Ecto neural progenitor cell (in vitro differentiated cells): ENCODE measurements at places on chromosomes 2 and 18.

GRCh38 chr2:41872646-41873045 lies 175.2 kb upstream of the PKDCC start:
- no peak for DNase-seq

DNA sequence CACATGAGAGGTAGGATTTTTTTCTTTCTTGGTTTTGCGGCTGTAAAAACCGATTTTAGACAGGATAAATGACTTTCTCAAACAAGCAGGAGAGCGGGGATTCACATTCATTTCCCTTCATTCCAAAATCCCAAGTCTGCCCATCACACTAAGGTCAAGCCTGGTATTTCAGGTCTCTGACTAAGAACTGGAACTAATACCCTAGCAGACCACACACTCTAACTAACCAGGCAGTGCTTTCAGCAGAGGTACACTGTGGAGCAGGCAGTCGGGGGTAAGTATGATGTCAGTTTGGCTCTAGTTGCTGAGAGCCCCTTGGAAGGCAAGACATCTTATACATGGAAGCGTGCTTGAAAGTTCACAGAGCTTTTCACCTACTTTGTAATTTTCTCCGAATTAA lies 128.1 kb upstream of the LHCGR start:
- no peak for DNase-seq

DNA sequence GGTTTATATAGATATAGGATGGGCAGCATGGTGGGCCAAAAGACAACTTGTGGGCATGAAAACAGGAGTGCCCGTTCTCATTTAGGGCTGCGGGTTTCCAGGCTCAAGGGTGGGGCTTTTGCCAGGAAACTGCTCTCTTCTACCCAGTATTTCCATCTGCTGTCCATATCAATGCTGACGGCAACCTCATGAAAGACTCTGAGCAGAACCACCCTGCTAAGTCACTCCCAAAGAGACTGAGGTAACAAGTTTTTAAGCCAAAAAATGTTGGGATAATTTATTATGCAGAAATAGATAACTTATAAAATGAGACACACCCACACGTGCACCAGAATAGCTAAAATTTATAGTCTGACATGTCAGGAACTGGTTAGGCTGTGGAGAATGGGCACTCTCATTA lies 36.1 kb upstream of the MPPE1 start:
- DNase-seq = no peak

GRCh38 chr2:176103742-176104315 lies 3.3 kb upstream of the HOXD11 start:
- no peak for DNase-seq

GRCh38 chr2:112728378-112729175 lies 7.8 kb downstream of the NT5DC4 start:
- no peak for DNase-seq

DNA sequence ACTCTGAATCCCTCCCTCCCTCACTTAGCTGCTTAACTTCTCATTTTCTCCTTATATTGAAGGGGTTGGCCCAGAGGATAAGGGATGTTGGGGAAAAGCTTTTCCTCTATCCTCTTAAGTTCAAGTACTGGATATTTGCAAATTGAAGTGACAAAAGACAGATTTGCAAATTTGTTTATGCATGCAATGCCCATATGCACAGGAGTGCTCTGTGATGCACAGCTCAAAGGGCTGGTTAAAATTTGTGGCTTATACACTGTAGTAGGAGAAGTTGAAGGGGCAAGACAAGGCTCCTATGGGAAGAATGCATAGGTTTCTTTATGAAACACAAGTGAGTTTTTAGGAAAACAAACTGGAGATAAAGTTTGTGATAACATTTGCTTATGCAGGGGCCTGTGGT lies 8.4 kb upstream of the MSH6 start:
- DNase-seq = no peak

DNA sequence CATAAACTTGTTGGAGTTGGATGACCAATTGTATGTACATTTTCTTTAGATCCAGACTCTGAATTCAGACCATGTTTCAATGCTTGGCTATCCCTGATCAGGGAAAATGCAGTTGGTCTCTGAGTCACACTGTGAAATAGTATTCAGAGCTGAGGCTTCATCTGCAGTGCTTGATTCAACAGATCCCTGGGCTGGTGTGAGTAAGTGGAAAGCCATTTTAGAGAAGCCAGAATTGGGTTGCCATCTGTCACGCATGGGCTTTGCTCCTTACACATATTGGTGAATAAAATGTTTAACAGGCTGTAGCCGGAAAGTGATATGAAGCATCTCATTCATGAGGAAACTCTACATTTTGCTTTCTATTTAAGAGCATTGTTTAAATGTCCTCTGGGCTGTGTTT lies 50.0 kb upstream of the ACYP2 start:
- no peak for DNase-seq

- no peak for DNase-seq
Observed at GRCh38 chr2:45919160-45919650, 267.7 kb downstream of the PRKCE start.

GRCh38 chr2:27308359-27308881 lies at the start of gene UCN:
TSS of gene UCN (minus strand) at chr2:27308445. CDS start at chr2:27307895, 550 bp downstream.
- DNase-seq = peak; percentile 84

- no peak for DNase-seq
Observed at GRCh38 chr2:147595200-147595599, 249.6 kb upstream of the ACVR2A start.

DNA sequence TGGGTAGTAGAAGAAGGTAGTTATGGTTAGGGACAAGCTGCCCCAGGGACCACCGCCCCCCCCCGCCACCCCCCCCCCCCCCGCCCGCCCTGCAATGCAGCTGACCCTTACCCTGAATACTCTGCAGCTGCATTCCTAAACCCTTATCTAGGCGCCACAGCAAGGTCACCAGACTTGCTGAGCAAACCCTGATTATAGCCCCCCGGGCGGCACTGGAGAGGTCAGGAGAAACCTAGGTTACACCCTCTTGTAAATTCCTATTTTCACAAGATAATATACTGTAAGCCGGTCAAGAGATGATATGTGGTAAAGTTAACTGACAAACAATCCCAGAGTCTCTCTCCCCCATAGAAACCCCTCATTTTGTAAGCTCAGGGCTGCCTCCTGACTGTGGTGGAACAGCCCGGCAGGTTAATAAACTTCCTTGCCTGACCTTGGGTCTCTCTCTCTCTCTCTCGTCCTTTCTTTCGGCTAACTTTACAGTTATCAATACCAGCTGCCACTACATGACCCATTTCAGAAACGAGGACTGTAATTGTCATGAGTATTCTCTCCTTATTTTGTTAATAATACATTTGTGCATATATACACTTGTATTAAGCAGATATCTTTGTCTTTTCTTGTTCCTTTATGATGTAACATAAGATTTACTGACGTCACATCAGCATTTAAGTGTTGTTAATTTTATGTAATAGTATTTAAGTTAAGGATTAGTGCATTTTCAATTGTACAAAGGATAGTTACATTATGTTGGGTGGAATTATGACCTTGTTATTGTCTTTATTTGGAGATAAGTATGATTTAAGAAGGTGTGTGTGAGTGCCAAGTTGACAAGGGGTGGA lies 22.8 kb upstream of the SMAD4 start:
- DNase-seq = no peak

DNA sequence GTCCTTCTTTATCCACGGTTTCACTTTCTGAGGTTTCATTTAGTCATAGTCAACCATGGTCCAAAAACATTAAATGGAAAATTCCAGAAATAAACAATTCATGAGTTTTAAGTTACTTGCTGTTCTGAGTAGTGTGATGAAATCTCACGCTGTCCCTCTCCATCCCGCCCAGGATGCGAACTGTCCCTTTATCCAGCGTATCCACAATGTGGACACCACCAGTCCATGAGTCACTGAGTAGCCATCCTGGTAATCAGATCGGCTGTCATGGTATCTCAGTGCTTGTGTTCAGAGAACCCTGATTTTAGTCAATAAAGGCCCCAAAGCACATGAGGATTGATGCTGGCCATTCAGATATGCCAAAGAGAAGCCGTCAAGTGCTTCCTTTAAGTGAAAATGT lies 3.7 kb downstream of the SP140L start:
- DNase-seq = no peak

GRCh38 chr2:72126186-72127100 lies 21.2 kb downstream of the CYP26B1 start:
- DNase-seq = peak; percentile 34

DNA sequence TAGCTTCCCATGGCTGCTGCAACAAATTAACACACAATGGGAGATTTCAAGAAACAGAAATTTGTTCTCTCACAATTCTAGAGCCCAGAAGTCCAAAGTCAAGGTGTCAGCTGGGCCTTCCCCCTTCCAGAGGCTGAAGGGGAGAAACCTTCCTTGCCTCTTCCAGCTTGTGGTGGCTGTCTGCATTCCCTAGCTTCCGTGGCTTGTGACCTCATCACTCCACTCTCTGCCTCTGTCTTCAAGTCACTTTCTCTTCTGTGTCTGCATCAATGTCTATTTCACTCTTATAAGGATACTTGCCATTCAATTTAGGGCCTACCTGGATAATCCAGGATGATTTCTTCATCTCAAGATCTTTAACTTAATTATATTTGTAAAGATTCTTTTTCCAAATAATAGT lies 16.8 kb upstream of the SRBD1 start:
- no peak for DNase-seq

GRCh38 chr2:196849895-196850294 lies 40.7 kb upstream of the C2orf66 start:
- DNase-seq = no peak

DNA sequence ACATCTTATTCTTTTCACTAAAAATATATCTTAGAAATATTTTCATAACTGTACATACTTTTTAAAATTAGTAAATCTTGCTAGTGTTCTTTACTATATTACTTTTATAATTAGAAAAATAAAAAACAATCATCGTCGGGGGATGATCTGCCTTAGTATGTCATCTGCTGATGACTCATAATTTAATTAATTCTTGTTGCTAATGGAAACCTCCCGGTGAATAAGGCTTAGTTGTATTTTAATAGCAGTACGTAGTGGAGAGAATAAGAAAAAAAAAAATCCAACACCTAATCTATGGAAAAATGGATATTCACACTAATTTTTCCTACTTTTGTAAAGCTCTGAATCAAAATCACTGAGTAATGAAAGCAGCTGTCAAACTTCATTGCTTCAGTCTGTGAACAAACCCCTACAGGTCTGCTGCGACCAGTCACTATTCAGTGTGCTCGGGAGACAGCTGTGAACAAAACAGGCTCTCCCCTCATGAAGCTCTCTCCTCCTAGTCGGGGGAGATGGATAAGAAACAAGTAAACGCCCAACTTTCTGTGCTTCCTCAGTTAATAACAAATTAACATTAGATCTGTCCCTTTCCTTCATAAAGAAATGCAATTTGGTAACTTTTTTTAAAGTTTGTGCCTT lies 97.4 kb upstream of the UPP2 start:
- no peak for DNase-seq

- no peak for DNase-seq
Observed at GRCh38 chr2:177056481-177056929, 156.1 kb upstream of the HNRNPA3 start.

DNA sequence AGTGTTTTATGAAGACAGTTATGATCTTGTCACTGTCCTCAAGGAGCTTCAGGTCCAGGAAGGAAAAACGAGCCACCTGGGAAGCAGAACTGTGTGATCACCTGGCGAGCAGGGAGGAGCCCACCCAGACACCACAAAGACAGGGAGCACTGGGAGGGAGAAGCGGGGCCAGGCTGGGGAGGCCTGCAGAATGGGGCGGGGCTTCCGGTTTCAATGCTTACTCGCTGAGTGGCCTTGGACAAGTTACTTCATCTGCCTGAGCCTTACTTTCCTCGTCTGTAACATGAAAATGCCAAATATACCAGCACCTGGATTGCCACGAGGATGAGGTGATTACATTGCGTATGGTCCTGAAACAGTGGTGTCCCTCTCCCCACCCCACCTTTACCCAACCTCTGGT lies 227.5 kb downstream of the ANKRD30B start:
- DNase-seq = no peak

DNA sequence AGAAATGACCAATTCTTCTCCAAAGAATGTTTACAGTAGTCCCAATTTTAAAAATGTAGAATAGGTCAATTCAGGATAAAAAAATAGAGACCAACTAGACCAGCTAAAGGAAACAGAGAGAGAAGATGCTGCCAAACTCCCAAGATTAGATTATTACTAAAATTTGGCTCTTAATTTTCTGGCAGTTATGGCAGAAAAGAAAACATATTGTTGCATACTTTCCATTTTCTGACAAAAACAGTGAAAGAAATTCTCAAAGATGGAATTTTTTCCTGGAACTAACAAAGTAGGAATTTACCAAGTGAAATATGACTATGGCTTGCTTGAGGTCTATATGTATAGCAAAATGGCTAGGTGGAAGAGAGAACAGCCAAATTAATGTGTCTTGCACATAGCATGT lies 138.3 kb upstream of the STK17B start:
- DNase-seq = no peak

- no peak for DNase-seq
Observed at GRCh38 chr2:201419057-201419635, 32.1 kb downstream of the TRAK2 start.

DNA sequence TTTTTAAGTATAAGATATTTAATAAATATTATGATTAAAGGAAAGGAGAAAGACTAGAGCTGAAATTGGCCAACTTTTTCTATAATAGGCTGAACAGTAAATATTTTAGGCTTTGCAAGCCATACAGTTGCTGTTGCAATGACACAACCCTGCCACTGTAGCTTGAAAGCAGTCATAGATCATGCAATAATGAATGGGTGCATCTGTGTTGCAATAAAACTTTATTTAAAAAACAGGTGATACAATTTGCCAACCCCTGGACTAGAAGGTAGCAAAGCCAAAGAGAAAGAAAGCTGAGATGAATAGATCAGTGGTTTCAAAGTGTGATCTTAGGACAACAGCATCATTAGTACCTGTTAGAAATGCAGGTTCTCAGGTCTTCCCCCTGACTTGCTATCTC lies 219.1 kb downstream of the SETBP1 start:
- no peak for DNase-seq

GRCh38 chr2:109384308-109385271 lies 229.2 kb downstream of the SEPTIN10 start:
- no peak for DNase-seq

- DNase-seq = no peak
Observed at GRCh38 chr2:54651291-54651690, 72.2 kb upstream of the EML6 start.

DNA sequence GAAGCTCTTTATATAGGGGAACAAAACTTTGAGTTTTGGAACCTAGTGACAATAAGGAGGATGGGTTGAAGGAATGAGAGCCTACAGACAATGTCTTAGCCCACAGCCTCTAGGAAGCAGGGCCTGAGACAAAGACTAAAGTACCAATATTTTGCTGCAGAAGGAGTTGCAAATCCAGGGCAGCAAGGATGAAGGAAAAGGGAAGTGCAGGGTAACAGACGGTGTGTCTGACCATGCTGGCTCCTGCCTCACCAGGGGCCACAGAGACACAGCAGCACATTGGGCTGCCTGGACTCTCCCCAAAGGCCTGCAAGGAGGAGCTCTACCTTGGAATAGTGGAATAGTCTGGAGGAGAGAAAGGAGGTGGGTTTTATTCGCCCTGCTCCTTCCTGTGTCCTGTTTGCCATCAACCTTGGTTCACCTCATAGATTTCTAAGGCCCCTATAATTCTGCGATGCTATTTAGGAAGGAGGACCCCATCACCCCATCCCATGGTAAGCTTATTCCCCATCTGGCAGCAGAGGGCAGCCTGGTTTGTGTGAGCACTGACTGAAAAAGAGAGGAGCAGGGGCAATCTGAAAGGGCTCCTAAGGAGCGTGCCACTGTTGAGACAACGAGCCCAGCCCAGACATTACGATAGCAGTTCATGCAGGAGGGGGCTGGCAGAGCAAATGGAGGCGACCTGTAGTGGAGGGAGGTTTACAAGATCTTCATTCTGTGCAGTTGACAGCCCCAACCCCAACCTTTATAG lies 143.4 kb downstream of the MGAT5 start:
- DNase-seq = no peak

- no peak for DNase-seq
Observed at GRCh38 chr2:100977511-100977910, 24.6 kb upstream of the RPL31 start.
